Amygdala (tissue), 56 donors: ENCODE measurements at places on chromosomes 7 and 10.

DNA sequence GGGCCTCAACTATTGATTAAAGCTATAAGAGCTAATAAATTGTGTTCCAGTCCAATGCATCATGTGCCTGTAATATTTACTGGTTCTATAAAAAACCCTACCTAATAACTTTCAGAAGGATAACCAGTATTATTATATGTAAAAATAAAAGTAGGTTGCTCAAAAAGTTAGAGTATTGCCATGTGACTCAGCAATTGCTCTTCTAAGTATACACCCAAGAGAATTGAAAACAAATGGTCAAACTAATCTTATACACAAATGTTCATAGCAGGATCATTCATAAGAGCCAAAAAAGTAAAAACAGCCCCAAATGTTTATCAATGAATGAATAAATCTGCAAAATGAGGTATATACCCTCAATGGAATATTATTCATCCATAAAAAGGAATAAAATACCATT lies 89.5 kb upstream of the TES start:
- no peak for DNase-seq

DNA sequence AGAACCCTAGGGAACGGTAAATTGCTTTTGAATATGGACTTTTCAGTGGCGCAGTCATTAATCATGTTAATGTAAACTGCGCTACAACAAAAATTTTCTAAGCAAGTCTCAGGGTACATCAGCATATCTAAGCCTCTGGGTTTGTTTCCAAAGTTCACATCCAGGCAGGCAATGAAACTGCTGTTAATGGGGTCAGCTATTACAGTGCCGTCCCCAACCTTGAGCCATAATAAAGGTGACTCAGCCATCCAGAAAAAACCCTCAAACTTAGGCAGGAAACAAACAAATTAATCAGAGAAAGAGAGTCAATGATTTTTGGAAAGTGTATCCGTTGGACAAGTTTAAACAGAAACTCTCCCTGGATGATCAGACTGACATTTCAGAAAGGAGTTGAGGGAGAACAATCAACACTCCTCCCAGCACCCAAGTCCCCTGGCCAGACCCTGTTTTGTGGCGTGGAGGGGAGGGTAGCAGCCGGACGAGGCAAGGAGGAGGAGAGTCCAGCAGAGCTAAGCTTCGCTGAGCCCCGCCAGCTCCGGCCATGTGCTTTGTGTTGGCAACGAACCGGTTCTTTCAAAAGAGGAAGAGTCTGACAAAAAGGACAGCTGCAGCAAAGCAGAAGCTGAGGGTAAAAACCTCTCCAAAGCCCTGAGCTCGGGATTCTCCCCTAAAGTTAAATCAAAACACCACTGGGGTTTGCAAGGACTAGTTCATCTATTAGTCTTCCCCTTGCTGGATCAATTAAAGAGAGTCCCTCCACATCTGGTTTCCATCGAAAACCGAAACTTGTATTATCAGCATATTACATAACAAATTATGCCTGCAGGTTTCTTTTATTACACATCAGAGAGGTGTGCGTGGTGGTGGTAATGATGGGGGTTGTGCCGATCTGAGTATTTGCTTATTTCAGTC lies 3.6 kb downstream of the FAM53B start:
- peak; percentile 66 for DNase-seq

DNA sequence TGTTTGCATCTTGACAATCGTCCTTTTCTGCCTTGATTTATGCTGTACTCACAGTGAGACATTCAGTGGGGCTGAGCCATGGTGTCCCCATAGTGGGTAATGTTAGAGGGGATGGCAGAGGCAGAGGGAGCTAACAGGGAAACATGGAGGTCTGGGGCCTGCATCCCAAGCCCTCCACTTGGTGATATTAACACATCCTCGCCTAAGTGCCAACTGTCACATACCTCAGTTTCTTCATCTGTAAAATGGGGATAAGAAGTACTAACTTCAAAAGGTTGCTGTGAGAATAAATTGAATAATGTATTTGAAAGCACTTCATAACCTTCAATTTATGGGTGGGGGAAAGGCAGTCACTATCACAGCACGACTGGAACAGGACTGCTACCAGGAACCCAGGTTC lies 27.8 kb downstream of the RPP38 start:
- DNase-seq, result no peak

- no peak for DNase-seq
Observed at GRCh38 chr7:4823441-4824119, 38.2 kb downstream of the PAPOLB start.

- DNase-seq, result no peak
Observed at GRCh38 chr7:155207326-155208002, 90.2 kb upstream of the INSIG1 start.

GRCh38 chr7:127393368-127394058 lies 1.0 kb upstream of the ZNF800 start:
- DNase-seq, result no peak

- DNase-seq, result no peak
Observed at GRCh38 chr10:47034441-47035051, 123.3 kb downstream of the PTPN20 start.

- no peak for DNase-seq
Observed at GRCh38 chr10:11325817-11326216, 285.6 kb downstream of the USP6NL start.

DNA sequence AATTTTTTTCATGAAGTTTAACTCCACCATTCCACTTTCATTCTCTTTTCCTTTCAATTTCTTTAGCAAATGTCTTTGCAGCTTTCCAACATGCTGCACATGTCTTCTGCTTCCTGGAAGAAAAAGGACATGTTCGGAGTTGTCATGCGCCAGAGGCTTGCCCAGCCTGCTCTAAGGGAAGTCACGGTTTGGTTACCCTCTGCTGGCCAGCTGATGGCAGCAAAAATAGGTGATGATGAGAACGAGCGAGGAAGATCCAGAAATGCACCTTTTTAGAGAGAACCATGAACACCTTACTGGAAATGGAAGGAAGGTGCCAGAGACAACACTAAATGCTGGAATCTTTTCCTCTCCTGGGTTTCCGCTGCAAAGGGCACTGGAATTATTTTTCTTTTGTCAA lies 4.9 kb upstream of the ZSCAN21 start:
- DNase-seq, result no peak

DNA sequence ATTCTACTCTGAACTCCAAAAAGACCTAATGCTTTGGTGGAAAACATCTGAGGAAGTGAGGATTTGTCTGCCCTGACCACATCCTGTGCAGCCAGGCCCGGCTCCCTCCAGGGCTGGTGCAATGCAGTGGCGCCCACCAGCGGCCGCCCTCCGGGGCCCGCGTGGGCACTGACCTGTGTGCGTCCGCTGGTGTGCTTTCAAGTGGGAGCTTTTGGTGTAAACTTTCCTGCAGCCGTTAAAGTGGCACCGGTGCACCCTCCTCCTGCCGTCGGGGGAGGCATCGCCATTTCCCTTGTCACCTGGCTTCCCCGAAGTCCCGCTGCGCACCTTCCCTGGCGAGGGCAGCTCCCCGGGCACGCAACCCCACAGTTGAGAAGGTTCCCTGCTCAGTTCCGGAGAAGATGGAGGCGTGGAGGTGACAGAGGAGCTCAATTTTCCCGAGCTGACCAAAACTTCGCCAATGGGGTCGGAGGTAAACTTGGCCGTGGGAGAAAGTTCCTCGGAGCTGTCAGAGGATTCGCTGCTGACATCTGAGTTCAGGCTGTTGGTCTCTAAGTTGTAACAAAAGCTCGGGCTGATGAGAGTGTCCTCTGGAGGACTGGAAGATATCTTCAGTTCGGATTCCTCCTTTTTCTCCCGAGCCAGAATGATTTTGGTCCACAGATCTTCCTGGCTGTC lies 3.4 kb downstream of the KLF6 start:
- DNase-seq, result no peak

DNA sequence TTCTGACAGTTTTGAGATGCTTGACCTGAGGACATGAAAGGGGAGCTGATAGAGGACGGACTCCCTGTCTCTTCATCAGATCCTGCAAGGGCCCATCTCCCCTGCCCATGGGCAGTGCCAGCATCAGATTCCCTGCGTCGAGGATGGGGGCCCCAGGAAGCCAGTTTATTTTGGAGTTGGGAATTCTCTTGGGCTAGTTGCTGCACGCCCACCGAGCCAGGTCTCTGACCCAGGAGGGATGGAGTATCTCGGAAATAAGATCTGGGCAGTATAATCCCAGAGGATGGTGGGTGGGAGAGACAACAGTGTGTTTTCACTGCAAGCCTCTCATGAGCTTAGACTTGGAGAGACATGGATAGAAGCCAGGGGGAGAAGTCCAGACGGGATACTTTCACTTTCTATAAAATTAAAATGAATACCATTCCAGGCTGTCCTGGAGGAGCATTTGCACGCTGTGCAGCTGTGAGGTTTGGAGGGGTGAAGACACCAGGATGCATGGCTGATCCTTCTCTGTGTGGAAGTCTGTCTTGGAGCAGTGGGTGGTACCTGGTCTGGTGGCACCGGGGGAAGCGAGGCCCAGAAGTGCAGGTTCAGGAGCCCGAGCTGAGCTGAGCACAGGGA lies 25.8 kb downstream of the DOCK1 start:
- no peak for DNase-seq

GRCh38 chr7:94609561-94609960 lies 46.4 kb downstream of the SGCE start:
- DNase-seq, result no peak

GRCh38 chr10:86056672-86057071 lies 309.9 kb downstream of the GRID1 start:
- DNase-seq, result no peak

- DNase-seq, result no peak
Observed at GRCh38 chr10:74871595-74872382, 45.4 kb downstream of the KAT6B start.

DNA sequence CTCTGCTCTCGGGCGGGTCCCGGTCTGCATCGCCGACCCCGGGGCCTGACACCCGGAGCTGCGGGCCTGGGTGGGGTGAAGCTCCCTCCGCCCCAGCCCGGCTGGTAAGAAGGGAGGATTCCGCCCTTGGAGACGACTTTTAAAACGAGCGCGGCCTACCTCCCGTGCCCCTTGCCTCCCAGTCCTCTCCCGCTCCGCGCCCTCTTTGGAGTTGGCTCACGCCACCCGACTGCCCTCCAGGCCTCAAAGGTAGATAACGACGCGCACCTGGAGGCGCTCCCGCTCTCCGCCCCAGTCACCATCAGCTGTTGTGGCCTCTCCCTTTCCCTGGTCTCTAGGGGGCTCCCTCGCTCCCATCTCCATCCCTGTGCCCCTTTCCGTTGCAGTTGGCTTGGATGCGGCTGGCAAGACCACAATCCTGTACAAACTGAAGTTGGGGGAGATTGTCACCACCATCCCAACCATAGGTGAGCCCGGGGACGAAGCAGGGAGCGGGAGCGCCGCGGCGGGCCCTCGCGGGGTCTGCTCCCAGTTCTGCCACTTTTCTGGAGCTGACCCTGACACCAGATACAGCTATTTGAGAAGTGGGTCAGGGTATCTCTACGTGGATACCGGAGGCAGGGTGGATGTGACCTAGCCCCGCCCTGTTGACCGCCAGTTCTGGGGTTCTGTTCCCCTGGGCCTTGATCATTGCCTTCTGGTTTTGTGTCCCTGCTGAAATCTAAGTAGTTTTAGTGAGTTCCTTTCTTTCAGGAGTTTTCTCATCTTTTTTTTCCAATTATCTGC lies 679 bp downstream of the ARF5 start:
- peak; percentile 45 for DNase-seq

- no peak for DNase-seq
Observed at GRCh38 chr10:132404911-132405462, 8.0 kb downstream of the PWWP2B start.

GRCh38 chr7:105800442-105800841 lies 76.0 kb downstream of the ATXN7L1 start:
- DNase-seq, result no peak

DNA sequence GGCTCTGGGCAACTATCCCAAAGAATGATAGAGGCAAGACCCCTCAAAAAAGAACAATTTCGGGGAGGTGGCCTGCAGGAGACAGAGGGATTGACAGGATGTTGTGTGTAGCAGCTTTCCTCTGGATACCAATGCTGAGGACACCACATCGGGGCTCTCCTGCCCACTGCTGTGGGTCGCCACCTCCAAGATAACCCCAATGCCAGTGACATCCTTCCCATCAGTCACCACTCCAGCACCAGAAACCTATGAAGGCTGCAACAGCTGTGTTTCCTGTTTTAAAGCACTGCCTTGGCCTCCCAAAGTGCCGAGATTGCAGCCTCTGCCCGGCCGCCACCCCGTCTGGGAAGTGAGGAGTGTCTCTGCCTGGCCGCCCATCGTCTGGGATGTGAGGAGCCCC lies 17.6 kb downstream of the ARHGAP19 start:
- DNase-seq, result no peak

DNA sequence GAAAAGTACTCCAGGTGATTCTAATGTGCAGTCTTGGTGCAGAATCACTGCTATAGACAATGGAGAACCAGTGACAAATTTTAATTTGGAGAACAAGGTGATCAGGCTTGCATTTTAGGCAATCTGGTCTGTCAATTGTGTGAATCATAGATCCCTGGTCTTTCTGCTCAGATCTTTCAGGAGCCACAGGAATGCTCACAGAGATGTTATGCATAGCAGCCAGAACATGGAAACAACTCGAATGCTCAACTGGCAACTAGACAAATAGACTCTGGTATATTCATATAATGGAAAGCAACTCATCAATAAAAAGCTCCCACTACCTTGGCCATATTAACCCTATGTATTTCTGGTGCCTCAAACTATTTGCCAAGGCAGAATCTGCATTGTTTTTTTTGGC lies 209.1 kb downstream of the PHF14 start:
- no peak for DNase-seq
